ENCODE measurements at places on chromosomes 3 and 15.

GRCh38 chr15:52726195-52726594 is 47.0 kb upstream of the ATOSA start:
- no peak for DNase-seq

DNA sequence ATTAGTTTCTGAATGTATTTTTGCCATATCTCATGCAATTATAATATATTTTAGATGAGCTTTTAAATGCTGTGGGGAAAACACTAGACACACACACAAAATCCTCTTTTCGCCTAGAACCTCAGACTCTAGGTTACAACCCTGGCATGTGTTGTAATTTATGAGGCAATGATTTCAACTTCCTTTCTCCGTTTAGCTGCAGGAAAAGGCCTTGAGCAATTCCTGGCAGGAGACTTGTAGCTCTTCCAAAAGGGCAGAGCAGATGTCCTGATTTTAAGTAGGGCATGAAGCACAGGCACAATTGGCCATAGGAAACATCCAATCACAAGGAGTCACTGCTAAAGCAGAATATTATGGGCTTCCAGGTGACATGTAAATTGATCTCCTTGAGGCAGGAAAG is 82.0 kb downstream of the GPR156 start:
- DNase-seq: peak; percentile 79

GRCh38 chr3:61839256-61839655 is 277.9 kb downstream of the PTPRG start:
- DNase-seq: no peak

DNA sequence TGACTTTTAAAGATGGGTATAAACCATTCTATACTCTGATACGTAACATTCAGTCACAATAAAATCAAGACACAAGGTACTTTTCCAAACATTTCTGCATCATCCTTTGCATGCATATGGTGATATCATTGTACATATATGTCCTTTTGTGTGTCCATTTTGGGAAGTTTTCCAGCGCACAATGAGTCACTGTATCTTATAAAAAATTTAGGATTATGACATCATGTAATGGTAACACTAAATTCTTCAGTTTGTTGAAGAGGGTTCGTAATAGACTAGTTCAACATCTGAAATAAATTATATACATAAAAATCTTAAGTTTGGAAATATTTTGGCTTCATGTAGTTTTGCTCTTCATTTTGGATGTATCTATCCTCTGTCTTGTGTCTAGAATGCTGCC is 480.9 kb downstream of the ROBO1 start:
- DNase-seq: peak; percentile 44

- no peak for DNase-seq
Observed at GRCh38 chr15:84684092-84684491, 26.1 kb upstream of the NMB start.

- DNase-seq: no peak
Observed at GRCh38 chr15:67808821-67809220, 16.5 kb upstream of the SKOR1 start.

- no peak for DNase-seq
Observed at GRCh38 chr3:11592445-11593298, 51.0 kb downstream of the VGLL4 start.

DNA sequence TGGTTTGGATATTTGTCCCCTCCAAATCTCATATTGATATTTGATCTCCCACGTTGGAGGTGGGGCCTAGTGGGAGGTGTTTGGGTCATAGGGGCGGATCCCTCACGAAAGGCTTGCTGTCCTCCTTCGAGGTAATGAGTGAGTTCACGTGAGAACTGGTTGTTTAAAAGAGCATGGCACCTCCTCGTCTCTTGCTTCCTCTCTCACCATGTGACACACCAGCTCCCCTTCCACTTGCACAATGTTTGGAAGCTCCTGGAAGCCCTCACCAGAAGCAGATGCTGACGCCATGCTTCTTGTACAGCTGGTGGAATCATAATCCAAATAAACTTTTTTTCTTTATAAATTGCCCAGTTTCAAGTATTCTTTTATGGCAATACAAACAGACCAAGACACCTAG is 38.6 kb downstream of the RFTN1 start:
- no peak for DNase-seq

GRCh38 chr15:45799508-45799907 is 164.7 kb downstream of the SQOR start:
- DNase-seq: no peak

GRCh38 chr15:21262851-21263425 is 177.4 kb downstream of the POTEB3 start:
- DNase-seq: no peak

GRCh38 chr15:73800662-73801345 is 47.7 kb upstream of the INSYN1 start:
- peak; percentile 76 for DNase-seq

GRCh38 chr3:100113723-100114412 is 433 bp downstream of the FILIP1L start:
- no peak for DNase-seq
